Renal cortical epithelial cell (primary cell): ENCODE measurements at places on chromosomes 6 and 20.
A peak's percentile ranks its signal among the peaks of the same experiment; 100 is the strongest.

GRCh38 chr6:161890832-161891297, 617.0 kb upstream of the AGPAT4 start:
- DNase-seq: peak; percentile 39

GRCh38 chr6:1970151-1970561, 275.2 kb downstream of the GMDS start:
- DNase-seq: no peak

GRCh38 chr20:35607003-35607735, 8.5 kb upstream of the SPAG4 start:
- DNase-seq: peak; percentile 58

DNA sequence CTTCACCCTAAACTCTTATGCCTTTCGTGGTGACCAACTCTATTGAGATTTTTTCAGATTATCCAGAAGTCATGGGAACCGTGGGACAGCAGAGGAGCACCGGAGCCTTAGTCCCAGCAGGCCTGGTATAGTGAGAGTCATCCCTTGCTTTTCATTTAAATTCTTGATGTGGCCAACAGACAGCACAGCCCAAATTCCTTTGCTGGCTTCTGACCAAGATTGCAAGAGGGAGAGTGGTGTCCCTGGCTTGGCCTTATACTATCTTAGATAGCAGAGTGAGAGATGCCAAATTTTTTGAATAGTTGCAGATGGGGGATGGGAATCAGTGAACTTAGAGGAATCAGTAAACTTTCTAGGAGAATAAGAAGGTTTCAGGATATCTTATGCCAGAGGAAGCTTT, 7.8 kb downstream of the STX11 start:
- peak; percentile 70 for DNase-seq

GRCh38 chr6:48624631-48625030, 513.6 kb upstream of the PTCHD4 start:
- no peak for DNase-seq

GRCh38 chr6:43966853-43967718, 160.2 kb downstream of the MRPL14 start:
- DNase-seq: no peak

DNA sequence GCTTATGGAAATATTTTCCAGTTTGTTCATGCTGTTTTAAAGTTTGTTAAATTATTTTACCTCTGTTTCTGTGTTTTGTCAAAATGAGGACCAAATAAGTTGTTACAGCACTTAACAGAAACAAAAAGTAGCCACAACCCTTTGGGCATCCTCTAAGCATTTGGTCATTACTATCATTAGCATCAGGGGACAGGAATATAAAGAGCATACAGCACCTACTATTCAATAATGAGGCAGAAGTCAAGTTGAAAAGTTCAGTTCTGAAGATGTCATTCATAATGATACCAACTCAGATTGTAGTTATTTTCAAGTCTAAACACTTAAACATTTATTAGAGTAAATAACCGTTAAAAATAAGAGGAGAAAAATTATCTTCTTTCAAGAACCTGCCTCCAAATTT, 862.3 kb upstream of the FLRT3 start:
- DNase-seq: no peak

GRCh38 chr6:143061597-143062385, 1.1 kb downstream of the AIG1 start:
- DNase-seq: peak; percentile 20

DNA sequence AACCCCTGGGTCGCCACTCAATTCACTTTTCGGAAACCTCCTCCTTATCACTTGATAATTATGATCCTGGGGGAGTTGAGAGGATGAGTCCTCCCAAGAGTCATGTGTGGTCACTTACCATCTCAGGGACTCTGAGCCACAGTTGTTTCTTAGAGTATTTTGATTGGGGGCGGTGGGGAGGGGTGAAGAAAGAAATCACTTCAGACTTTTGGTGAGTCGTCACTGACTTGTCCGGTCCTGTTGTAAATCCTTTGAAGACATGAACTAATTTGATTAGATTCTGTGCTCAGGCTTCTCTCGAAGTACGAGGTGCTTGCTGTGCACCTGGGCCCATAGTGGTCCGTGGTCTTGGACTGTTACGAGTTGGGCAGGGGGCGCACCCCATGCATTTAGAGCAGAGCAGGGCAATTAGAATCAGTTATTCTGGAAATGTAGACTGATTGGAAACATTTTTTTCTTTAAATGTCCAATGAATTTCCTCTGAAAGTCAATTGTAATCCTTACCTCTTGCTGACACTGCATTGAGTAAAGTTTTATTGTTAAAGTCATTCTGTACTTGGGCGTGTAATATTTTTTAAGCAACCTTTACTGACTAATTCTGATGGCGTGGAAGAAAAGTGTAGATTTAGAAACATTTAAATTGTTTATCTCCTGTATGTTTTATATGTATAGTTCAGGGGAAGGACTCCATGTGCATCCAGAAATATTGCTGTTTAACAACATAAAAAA, 173.4 kb downstream of the SLC16A10 start:
- DNase-seq: no peak

- peak; percentile 58 for DNase-seq
These were observed 42.8 kb upstream of the ID1 start for GRCh38 chr20:31562241-31562640.

DNA sequence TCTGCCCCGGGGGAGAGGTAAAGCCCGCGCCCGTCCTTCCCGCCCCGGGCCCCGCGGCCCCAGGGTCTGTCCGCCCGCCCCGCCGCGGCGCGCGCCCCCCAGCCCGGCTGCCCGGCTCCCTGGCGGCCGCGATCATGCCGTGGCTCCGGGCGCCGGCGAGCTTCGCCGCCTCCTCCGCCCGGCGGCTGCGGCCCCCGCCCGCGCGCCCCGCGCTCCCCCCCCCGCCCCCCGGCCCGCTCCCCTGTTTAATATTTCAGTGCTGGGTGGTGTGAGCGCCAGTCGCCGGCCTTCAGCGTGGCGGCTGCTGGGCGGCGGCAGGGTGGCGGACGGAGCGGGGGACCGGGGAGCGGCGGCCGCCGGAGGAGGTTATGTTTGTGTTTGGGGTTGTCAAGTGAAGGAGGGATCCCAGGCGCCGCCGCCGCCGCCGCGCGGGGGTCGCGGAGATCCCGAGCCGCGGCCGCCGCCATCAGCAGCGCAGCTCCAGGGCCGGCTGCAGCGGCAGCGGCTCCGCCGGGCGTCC, at the start of gene HIVEP1:
Gene HIVEP1 (plus strand): TSS at position 275 of the 520 bp plus-strand sequence. CDS start 3,317 bp downstream, outside the sequence.
- DNase-seq: no peak

- DNase-seq: no peak
These were observed 2.6 kb downstream of the BNIP5 start for GRCh38 chr6:36333931-36334725.

GRCh38 chr6:113588646-113589045, 268.5 kb upstream of the MARCKS start:
- DNase-seq: no peak

DNA sequence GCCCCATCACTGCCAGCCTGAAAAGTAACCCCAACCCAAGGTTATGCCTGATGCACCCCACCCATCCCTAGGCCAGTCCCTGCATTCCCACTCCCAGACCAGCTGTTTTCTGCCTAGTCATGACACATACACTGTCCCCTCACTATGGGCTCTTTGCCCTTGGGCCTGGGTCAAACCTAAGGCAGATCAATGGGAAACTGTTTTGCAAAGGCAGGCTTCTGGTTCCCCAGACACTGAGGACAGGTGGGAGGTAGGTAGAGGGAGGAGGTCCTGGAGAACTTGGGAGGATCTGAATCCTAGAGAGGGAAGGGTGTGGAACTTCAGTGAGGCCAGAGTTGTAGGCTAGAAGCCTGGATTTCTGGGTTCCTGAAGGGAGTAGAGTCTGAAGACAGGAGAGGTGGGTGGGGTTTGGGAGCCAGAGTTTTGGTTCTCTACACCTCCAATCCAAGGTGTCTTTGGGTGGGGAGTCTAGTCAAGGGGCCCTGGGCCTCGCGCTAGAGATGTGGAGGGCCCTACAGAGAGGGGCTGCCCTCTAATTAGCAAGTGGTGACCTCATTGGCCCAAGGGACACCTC, 2.0 kb downstream of the CLIC1 start:
- DNase-seq: no peak

DNA sequence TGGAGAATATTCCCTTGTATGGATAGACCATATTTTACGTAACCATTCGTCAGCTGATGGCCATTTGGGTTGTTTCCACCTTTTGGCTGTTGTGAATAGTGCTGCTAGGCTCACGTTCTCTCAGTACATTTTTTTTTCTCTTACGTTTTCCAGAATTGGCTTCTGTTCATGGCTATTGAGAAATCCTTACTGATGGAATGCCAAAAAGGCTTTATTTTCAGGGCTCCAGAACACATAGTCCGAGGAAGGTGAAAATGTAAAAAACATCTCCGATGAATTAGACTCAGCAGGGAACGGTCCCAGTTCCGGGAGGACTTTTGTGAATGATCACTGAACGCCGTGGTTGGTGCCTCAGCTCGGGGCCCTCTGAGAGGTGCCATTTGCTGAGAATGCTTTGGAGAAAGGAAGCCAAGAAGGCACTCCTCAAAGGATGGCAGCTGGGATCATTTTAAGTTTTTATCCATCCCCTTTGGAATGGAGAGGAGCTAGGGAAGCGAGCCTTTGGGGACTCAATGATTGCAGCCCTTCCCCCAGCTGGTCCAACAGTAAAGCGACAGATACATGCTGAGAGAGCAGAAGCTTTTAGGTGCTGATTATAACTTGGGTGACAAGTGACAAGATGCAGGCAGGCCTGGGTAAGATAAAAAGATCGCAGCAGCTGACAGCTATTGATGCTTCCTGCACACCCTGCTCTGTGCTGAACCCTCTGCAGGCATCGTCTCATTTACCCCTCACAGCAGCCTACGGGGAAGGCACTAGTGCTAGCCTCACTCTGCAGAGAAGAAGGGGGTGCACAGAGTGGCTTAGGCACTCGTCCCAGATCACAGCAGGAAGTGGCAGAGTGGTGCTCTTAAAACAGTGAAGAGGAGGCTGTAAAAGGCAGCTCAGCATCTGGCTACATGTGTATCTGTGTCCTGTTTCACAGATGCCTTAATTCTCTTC, 133.4 kb upstream of the KCNG1 start:
- no peak for DNase-seq

DNA sequence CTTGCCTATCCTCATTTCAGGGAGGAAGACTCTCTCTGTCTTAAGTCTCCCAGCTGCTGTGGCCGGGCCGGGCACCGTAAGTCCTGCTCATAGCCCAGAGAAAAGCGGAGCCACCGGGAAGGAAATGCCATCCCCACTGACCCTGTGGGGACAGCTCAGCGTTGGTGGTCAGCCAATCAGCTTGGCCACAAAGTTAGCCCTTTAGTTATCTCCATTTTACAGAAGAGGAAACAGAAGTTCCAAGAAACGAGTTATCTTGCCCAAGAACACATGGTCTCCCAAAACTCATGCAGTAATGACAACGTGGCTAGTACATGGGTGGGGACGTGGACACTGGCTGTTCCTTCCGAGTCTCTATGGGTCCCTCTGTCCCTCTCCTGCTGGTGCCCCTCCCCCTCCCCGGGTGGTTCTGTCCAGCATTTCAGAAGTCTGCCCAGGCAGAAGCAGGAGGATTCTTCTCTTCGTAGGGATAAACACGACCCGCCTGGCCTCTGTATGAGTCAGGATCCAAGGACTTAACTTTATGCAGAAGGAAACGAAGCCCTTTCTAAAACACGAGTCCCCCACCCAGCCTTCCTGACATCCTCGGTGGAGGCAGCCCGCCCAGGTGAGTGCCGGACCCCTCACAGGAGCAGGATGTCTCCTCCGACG, 273.8 kb downstream of the CDH4 start:
- DNase-seq: no peak

DNA sequence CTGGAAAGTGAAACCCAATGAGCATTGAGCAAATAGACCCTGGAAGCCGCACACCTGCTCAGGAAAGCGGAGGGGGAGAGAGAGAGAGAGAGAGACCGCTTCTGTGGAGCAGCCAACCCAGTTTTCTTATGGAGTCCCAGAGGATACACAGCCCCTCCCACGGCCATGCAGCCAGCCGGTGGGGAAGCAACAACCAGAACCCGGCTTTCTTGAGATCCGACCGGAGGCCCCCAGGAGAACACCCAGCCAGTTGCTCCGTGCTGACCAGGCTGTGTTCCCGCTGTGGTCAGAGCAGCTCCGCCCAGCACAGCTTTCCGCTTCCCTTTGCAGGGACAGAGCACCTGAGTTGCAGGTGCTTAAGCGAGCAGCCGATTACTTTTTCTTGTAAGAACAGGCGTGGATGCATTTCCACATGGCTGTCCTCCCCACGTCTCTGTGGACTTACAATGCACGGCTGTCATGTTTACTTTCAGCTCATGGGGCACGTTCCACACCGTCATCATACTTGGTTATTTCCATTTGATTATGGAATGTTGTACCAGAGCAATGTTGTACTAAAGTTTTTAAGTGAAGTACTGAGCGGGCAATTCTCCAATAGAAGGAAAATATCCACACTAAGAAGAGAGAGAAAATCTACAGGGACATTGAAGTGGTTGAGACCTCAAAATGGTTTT, 381.9 kb downstream of the THBS2 start:
- DNase-seq: no peak

- no peak for DNase-seq
These were observed 208.8 kb upstream of the GMDS start for GRCh38 chr6:2454180-2454579.

DNA sequence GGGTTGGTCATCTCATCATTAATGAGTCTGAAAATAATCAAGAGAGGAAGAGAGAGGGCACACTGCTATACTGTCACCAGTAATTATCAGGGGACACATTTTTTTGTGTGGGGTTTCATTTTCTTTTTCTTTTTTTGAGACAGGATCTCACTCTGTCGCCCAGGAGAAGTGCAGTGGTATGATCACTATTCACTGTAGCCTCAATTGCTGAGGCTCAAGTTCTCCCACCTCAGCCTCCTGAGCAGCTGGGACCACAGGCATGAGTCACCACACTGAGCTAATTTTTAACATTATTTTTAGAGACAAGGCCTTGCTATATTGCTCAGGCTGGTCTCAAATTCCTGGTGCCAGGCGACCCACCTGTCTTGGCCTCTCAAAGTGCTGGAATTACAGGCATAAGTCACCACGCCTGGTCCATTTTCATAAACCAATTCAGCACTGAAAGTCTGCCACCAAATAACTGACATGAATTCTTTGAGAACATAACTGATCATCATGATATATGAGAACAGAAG, 43.3 kb downstream of the EPHA7 start:
- no peak for DNase-seq

GRCh38 chr6:11586536-11586935, 49.0 kb downstream of the TMEM170B start:
- DNase-seq: peak; percentile 88

DNA sequence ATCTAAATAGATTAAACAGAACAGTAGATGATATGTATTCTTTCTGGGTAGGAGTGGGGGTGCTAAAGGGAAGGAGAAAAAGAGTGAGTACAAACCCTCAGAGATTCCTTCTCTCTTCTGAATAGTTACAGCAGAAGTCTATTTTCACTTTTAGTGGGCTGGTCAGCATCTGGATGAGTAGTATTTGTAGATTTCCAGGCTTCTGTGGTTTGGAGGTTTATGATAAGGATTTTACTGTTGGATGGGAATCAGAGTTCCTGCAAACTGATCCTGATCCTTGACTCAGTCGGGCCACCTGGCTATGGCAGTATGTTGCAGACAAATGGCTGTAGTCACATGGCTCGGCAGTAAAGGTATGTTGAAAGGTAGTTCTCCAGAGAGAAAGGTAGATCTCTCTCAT, 84.3 kb upstream of the IFNGR1 start:
- DNase-seq: no peak

- no peak for DNase-seq
These were observed 3.8 kb downstream of the FRMD1 start for GRCh38 chr6:168075216-168075615.
